A172 (cell line): ENCODE measurements at places on chromosomes 16 and 17.

DNA sequence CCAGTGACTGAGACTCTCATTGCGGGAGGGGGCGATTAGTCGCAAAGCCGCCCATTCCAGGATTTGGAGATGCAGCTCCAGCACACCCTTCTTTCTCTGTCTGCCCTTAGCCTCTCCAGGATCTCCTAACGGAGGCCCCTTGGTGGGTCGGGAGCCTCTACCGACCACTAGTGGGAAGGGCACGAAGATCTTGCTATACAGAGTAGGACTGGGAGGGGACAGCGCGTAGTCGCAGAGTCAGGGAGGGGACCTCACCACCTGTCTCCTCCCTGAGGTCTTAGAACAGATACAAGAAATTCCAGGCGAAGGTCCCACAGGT is 588 bp upstream of the SMTNL2 start:
- DNase-seq: no peak

- no peak for DNase-seq
These were observed 2.4 kb downstream of the ASGR1 start for GRCh38 chr17:7176841-7177190.

- no peak for DNase-seq
These were observed 26.4 kb downstream of the HNF1B start for GRCh38 chr17:37718324-37719048.

- peak; percentile 70 for DNase-seq
These were observed 6.4 kb upstream of the GGT6 start for GRCh38 chr17:4566785-4567184.

- no peak for DNase-seq
These were observed 111.7 kb downstream of the IRF8 start for GRCh38 chr16:86010680-86011141.

DNA sequence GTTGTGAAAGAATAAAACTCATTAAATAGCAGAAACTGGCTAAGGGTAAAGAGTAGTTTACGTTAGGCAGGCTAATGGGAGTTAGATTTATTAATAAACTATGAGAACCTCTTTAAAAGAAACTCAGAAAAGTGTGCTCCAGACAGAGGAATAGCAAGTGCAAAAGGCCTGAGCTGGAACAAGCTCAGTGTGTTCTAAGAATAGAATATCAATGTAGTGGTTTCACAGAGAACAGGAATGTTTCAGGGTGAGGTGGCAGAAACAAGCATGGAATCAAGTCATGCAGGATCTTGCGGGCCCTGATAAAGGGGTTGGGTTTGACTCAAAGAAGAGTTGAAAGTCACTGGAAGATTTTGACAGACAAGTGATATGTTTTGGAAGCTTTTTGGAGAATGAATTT is 164.0 kb upstream of the HS3ST3A1 start:
- no peak for DNase-seq

DNA sequence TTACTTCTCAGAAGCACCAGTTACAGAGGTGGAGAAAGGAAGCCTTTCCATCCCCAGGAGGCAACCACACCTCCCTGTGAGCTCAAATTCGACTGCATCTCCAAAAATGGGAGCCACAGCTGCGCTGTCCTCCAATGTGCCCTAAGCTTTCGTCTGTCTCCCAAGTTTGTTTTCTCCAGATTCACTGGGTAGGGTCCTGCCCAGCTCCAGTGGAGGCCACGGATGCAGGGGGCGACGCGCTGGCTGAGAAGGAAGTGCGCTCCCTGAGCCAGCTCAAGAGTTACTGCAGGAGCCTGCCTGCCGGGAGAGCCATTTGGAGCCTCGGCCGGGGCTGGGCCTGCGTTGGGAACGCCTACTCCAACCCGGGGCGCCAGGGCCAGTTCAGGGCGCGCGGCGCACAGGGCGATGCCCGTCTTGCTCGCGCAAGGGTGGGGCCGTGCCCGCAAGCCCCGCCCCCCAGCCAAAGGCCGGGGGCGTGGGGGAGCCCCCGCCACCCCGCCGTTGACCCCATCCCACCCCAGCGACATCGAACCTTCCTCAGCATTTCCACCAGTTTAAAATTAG is 19.5 kb downstream of the SIAH1 start:
- DNase-seq: peak; percentile 79

DNA sequence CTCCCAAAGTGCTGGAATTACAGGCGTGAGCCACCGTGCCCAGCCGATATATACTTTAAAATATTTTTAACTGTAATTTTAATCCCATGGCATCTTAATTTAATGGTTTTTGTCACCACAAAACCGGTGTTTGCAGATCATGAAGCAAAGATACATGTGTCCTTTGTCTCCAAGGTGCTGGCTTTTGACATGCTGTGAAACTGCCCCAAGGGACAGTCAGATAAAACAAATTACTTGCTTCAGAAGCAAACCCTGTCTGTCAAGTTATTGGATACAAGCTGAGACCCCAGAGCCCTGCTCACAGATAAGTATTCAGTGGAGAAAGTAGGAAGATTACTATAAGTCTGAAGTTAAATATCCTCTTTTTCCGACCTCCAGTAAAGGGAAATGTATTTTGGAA is 39.8 kb downstream of the ARL4D start:
- DNase-seq: no peak

DNA sequence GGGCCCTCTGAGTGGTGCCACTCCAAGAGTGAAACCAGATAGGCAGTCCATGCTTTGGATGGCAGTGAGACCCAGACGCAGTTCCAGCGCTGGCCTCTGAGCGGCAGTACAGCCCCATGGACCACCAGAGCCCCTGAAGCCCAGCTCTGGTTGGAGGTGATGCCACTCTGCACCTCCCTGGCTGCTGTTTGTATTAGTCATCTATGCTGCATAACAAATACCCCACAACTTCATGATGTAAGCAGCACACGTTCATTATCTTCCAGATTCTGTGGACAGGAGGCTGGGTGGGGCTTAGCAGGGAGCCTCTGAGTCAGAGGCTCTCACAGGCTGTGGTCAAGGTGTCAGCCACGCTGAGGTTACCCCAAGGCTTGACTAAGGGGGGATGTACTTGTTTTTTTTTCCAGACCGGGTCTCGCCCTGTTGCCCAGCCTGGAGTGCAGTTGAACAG is 5.1 kb upstream of the NME4 start:
- DNase-seq: peak; percentile 68

DNA sequence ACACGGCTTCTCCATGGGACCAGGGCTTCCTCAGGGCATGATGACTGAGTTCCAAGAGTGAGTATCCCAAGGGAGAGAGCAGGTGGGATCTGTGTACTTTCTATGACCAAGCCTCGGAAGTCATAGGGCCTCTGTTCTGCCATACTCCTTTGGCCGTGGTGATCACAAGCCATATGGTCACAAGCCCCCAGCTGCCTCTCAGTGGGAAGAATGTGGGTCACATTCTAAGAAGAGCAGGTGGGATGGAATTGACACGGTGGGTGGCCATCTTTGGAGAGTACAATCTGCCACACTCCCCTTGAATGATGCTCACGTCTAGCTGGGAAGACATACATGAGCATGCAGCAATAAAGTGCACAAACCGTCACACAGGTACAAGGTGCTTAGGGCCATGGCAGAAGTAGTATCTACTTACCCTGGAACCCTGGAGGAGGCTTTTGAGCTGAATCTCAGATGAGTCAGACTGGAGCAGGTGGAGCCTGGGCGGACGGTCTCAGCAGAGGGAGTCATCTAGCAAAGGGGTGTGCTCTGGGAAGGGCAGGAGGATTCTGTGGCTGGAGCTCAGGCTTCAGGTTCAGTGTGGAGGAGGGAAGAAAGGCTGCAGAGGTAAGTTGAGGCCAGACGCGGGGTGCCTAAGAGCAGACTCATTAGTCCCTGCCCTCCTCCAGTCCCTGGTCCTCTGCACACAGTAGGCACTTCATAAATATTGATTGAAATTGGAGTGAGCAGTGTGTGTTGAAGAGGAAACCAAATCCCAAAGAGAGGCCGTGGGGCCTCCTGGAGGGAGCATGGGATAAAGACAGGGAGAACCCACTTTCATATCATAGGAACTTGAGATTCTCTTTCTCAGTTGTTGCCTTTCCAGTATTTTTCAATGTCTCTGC is 26.6 kb downstream of the GOSR2 start:
- peak; percentile 64 for DNase-seq

GRCh38 chr17:77248216-77249114 is 107.7 kb downstream of the SEC14L1 start:
- no peak for DNase-seq

DNA sequence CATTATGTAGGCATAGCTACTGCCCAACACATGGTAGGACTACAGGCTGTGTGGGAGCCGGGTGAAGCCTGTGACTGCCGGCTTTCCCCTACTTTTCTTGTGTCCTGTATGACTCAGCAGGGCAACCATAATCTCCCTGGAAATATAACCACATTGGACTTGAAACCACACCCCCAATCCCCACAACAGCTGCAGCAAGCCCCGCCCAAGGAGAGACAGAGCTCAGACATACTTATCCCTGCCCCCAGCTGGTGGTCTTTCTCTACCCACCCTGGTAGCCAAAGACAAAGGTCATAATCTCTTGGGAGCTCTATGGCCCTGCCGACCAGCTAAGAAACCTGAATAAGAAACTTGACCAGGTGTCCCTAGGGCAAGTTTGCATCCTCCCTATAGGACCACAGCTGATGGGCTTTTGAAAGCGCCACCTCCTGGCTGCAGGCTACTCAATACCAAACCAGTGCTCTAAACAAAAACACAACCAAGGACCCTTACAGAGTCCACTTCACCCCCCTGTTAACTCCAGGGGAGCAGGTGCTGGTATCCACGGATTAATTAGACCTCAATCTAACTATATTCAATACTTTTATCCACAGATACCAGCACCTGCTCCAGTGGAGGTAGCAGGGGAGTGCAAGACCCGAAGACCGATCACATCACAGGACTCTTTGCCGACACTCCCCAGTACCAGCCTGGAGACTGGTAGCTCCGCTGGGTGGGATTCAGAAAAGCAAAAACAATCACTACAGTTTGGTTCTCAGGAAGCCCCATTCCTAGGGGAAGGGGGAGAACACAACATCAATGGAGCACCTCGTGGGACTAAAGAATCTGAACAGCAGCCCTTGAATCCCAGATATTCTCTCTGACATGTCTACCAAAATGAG is 91.2 kb downstream of the IRX5 start:
- DNase-seq: peak; percentile 70

DNA sequence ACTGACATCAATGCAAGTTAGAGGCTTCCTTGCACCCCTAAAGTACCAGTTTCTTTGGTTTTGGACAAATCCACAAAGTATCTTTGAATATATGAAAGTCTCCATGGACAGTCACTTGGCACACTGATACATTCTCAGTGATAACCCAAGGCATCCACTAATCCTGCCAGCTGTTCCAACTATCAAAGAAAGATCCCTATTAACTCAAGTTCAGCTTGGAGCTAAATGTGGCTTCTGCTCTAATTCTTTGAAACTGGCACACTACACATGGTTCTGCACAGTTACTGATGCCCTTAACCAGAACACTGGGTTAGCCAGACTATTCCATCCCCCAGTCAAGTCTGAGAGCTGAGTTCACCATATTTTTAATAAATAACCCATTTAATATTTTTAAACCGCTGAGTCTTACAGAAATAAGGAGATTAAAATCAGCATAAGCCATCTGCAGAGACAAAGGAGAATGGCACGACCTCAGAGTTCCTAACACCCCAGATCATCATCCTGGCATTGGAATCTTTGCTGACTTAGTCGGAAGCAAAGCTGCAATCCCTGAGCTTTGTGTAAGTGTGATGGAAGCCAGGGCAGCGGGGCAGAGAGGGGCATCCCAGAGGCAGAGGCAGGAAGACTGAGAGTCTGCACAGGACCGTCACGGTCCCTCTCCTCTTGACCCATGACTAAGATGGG is 6.3 kb downstream of the CACNG1 start:
- DNase-seq: no peak

DNA sequence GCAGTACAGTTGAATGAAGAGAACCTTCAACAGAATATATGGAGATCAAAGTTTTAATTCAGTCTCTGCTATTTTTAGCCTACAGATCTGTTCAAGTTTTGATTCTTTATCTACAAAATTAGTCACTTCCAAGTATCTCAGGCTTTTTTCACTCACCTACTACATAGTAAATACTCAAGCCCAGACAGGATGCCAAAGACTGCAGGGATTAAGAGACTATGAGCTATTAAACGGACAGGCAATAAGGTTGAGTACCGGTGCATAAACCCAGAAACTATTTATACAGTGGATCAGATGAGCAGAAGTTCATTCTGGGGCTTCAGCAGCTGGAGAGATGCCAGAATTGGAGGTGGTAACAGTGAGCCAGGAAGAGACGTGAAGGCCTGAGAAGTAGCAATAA is 18.7 kb upstream of the OR3A1 start:
- no peak for DNase-seq

DNA sequence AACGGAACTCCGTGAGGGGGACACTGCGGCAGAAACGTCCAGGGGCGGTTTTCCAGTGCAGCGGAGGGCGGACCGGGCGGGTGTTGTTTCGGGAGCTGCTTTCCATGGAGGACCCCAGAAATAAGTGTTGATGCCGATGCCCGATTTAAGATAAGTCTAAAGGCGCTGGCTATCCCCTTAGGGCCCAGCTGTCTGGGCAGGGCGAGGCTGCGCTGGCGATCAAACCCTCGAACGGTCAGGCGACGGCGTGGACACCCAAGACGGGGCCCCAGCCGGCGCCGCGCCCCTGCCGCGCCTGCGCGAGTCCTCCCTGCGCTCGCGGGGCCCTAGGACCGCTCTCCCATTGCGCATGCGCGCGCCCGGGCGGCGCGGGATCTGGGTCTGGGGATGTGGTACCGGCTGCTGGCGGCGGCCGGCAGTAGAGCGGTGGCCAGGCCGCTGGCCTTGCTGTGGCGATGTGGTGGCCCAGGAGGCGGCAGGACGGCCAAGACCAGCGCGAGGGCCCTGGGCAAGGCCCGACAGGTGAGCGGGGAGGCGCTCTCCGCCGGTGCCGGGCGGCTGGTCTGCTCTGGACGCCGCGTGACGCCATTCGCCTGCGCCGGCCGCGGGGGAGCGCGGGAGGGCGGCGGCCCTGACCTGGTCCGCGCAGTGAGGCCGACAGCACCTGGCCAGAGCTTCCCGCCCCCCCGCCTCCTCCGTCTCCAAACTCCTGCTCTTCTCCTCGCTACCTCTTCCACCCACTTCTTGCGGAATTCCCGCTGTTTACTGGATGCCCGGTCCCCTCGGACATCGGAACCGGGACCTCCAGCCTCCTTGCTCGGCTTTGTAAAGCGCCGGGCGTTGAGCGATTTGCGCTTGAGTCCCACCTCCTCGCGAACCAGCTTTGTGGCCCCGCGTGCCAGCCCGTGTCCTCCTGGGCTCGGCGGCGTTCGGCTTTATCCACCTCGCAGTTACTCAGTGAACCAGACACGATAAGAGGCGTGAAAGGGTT is 24.0 kb downstream of the DEF8 start:
- DNase-seq: peak; percentile 85

DNA sequence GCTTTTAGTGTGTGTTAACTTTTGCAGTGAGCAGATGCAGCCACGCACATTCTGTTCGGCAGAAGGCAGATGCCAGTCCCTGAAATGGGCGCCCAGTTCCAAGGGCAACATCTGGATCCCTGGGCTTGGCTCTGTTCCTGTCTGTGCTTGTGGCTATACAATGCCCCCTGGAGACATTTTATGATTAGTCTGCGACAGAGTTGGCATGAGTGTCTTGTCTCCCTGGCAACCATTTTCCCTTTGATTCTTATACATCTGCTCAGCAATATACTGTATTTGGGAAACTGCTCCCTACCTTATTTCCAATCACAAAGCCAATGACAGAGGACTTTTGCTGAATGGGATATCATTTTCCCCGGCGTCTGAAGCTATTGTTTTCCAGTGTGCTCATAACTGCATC is 1629.5 kb upstream of the GOT2 start:
- DNase-seq: no peak
